ENCODE measurements at places on chromosomes 11 and 22.

DNA sequence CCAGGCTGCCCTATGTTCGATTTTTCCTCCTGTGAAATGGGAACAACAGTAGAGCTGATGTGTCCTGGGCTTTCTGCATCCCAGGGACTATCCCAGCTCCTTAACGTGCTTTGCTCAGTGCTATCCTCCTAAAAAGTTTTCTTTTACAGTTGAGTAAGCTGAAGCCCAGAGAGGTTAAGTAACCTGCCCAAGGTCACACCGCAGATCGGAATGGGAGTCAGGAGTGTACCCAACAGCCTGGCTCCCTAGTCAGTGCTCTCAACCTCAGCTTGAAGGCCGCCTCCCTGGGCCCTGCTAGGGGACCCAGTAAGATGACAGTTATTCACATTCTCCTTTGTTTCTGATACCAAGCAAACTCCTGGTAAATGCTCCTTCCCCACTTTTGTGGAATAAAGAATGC is 45.9 kb downstream of the PARVB start:
- no peak for DNase-seq

GRCh38 chr11:130816546-130817329 is 99.5 kb downstream of the SNX19 start:
- no peak for DNase-seq

GRCh38 chr11:18540207-18541009 is 13.7 kb upstream of the TSG101 start:
- DNase-seq, result peak; percentile 40

DNA sequence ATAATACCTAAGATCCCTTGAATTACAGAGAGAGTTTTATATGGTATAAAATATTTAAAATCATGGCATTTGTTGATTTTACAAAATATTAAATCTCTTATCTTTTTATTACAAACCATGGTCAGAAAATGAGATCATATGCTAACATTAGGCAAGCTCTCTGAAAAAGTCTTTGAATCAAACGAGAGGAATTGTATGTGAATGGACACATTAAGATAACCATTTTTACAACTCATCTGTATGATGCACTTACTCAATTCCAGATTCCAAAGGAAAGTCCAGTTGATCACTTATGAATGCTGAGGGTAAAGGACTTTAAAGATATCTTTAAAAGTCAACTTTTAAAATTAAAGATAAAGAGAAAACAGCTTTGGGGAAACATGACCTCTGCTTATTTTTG is 83.5 kb upstream of the LUZP2 start:
- no peak for DNase-seq

GRCh38 chr11:96424693-96425092 is 34.9 kb downstream of the JRKL start:
- no peak for DNase-seq

- peak; percentile 74 for DNase-seq
Measured at GRCh38 chr11:8832571-8833260, 78.3 kb upstream of the AKIP1 start.

DNA sequence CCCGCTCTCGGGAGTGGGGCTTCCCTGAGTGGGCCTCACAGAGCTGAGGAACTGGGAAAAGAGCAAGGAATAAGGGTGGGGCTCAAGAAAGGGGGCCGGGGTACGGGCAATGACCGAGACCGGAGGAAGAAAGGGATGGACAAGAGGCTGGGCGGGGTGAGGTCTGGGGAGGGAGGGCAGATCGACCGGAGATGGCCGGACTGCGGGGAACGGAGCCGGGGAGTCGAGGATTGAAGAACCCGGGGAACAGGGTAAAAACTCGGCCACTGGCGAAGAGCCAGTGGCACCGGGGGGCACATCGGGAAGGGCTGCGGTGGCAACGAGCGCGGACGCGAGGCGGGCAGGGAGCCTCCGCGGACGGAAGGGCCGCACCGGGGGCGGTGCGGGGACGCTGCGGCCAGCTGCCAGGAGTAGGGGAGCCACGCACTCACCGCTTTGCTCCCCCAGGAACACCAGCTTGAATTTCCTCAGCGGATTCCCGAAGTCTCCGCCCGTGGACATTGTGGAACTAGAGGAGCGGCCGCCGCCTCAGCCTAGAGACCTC is 667 bp downstream of the RAB6A start:
- DNase-seq, result peak; percentile 41

DNA sequence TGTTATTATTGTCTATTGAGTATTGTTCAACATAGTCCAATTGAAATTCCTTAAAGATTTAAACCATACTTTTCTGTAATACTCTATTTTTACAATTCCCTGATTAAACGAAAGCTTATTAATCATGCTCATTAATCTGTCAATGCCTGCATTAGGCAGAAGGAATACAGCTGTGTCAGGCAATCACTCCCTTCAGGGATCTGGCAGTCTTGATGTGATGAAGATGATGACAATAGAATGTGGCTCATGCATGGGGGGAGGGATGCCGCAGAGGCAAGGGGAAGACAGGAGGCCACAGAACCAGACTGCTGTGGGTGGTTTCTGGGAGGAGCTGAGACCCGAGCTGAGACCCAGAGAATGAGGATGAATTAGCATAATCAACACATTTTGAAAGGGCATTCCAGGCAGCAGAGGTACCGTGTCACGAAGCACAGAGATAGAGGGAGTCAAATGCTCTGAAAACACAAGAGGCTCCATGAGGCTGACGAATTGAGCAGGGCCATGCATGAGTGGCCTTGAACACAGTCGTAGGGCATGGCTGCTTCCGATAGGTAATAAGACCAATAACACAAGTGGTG is 1075.5 kb downstream of the OPCML start:
- DNase-seq, result no peak

GRCh38 chr11:104061853-104062521 is 25.5 kb downstream of the DDI1 start:
- DNase-seq, result no peak

DNA sequence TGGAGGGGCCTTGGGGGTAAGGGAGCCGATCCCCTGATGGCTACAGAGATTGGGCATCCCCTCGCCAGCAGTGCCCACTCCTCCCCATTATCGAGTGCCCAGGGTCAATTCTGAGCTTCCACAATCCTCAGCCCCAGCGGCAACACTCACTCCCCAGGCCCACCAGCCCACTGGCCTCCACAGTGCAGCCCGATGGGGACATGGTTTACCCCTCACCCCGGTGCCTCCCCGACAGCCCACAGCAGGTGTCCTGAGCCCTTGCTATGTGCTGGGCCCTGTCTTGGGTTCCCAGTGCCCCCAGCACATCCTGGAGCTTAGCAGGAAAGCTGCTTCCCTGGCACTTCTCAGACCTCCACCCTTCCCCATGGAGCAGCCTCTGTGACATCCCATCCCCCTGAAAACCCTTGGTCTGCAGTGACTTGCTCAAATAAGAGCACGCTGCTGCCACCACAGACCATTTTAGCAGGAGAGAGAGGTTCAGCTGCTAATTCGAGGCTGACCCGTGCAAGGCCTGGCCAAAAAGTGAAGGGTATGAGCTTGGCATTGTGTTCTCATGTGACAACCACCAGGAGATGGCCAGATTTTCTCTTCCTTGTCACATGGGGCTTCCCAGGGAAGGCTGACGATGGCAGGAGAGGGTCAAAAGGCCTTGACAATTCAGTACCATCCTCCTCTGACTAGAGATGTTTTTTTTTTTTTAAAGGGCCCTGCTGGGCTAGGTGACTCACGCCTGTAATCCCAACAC is 23.6 kb downstream of the KCNJ4 start:
- DNase-seq, result no peak

GRCh38 chr11:57402188-57403002 is 11.9 kb upstream of the PRG2 start:
- no peak for DNase-seq

- peak; percentile 88 for DNase-seq
Measured at GRCh38 chr22:37229805-37230672, 14.0 kb downstream of the RAC2 start.
